ENCODE measurements at places on chromosomes 2 and 18.

GRCh38 chr2:238848976-238849853 lies 1.3 kb downstream of the TWIST2 start:
- no peak for DNase-seq

- DNase-seq, result no peak
Measured at GRCh38 chr2:54274781-54275242, 18.8 kb upstream of the TSPYL6 start.

- no peak for DNase-seq
Measured at GRCh38 chr2:128535953-128536352, 217.3 kb upstream of the HS6ST1 start.

GRCh38 chr2:98932778-98933343 lies 3.2 kb downstream of the CRACDL start:
- DNase-seq, result no peak

DNA sequence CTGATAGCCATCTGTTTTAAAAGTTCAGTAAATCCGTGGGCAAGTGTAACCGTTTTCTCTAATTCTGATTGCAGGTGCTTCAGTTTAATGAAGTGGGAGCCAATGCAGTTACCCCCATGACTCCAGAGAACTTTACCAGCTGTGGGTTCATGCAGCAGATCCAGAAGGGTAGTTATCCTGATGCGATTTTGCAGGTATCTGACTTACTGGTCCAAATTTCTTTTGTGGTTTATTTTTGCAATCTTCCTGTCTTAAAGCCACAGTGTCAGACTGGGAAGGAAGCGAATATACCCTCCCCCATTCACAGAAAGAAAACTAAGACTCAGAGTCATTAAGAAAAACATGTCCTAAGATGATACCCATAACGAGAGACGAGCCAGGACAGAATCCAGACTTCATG lies 7.7 kb downstream of the SERPINB2 start:
- DNase-seq, result no peak

DNA sequence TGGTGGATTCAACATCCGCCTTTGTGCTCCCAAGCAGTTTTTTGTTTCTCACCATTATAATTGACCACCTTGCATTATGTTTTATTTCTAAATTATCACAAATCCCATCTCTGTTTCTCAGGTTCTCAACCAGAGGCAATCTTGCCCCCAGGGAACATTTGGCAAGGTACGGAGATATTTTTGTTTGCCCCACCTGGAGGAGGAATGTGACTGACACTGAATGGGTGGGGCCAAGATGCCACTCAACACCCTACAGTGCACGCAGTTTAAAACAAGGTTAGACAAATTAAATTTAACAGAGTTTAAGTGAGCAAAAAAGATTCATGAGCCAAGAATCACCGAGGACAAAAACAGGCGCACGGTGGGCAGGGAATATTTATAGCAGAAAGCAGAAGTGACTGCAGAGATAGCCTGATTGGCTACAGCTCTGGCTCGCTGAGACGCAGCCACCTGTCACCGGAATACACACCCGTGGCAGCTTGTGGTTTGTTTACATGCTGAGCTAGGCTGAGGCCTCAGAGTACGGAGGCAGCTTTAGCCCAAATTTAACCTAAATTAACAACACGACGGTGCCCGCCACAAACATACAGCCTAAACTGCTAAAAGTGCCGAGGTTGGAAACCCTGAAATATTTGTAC lies 150.0 kb upstream of the ALKAL2 start:
- DNase-seq, result no peak

DNA sequence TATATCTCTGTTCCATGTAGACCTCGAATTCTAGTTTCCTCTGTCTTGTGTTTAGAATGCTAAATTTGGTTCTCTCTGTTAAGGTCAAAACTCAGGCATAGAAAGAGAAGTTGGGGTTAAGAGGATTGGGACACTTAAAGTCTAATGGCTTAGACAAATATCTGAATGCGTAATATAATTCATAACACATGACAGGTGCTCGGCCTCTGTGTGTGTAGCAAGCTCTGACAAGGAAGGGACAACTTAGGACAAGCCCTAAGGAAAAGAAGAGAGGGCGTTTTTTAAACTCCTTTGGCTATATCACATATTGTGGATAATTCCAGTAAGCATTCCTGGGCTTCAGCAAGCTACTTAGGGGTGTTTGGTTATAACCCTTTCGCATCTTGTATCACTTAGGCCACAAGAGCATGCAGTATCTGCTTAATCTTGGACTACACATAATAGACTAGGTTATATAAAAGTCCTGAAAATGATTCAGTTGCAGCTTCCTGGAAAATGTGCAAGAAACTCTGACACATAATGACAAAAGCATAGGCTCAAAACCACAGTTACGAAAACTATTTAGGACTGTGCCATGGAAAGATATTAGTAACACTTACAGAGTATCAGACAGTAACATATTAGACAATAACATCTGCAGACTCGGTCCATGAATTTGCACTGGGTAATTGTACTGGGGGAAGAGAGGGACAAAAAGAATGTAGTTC lies 16.1 kb upstream of the CREB1 start:
- DNase-seq, result no peak

GRCh38 chr2:46461709-46462171 lies 17.6 kb upstream of the TMEM247 start:
- DNase-seq, result no peak

DNA sequence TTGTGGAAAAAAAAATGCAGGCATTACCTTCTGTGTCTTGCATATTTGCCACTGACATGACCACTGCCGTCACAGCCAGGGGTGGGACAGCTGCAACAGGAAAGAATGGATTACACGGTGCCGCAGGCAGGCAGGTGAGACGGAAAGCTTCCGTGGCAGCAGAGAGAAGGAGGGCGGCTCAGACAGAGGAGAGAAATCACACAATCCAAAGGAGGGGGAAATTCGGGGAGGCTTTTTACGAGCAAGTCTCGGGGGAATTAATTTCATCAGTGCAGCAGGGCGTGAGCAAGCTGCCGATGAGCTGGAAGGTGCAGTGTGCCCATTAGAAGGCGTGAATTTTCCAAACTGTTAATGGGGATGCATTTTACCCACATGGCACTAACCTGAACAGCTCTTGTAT lies 234.8 kb upstream of the PXDN start:
- no peak for DNase-seq

DNA sequence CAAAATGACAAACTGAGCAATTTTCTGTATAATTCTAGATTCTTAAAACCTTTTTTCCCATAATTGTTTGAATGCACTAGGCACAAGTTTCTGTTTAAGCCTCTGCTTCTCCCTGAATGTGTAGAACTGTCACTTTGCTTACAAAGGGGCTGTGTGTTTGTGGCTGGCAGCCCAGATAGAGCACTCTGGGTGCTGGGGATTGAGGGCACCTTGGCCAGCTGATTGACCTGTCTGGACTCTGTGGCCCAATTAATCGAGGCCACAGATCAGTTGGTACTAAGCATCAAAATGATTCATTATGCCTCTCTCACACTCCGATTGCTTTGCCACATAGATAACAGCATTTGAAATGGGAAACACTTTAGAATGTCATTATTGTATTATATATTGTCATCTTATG lies 12.1 kb downstream of the ST8SIA3 start:
- DNase-seq, result no peak

- DNase-seq, result no peak
Measured at GRCh38 chr2:225086915-225087314, 44.6 kb upstream of the DOCK10 start.
